ENCODE measurements at places on chromosomes 1 and 21.

GRCh38 chr1:204065174-204065985, 7.5 kb upstream of the SOX13 start:
- no peak for DNase-seq

GRCh38 chr1:104921525-104921924, 1171.8 kb downstream of the AMY1C start:
- no peak for DNase-seq

DNA sequence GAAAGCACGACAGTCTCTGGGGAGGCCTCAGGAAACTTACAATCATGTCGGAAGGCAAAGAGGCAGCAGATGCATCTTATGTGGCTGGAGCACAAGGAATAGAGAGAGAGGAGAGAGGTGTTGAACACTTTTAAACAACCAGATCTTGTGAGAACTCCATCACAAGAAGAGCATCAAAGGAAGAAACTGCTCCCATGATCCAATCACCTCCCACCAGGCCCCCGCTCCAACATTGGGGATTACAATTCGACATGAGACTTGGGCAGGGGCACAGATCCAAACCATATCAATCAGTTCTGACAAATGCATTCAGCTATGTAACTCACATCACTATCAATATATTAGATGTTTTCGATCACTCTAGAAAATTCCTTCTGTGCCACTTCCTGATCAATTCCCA, 37.6 kb downstream of the ETS2 start:
- DNase-seq: no peak

DNA sequence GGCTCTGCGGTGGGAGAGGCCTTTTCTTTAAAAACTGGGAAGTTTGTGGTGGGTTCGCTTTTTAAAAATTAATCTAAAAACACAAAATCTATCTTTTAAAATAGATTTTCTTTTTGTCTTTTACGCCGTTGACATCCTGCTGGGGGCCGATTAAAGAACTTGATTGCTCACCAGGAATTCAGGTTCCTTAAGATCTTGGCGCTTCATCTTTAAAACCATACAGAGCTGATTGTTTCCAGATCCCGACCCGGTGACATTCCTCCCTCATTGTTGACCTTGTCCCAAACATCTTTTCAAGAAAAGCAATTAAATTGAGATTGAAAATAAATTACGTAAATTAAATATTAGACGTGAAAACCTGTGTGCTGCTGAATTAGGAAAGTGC, 546 bp upstream of the ZNF697 start:
- no peak for DNase-seq

- DNase-seq: no peak
These were observed 377.0 kb upstream of the USP24 start for GRCh38 chr1:55592122-55592521.

- DNase-seq: no peak
These were observed 343.0 kb downstream of the USP25 start for GRCh38 chr21:16072737-16073136.

DNA sequence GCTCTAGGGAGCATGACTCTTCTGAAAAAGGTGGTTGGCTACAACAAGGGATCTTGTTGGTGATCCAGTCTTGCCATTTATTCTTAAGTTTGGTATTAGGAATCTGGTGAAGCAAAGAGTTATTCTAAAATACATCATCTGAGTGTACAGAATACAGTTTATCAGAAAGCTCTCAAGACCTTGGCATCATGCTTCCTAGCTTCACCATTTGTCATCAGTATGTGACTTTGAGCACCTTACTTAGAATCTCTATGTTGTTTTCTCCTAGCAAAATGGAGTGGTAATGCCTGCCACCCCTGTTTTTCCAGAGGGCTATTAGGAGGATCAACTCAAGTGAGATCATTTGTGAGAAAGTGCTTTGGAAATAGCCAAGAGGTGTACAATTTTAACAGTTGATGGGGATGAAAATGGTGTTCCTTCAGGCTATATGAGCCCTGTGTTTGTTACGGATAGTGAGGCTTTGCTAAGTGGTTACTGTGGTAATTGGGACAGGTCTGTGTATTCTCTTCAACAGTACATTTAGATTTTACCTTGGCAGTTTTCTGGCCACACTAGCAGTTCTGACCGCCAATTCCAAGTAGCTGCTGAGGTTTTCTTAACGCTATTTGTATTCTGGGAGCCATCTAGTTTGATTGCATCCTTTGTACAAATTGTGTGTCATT, 120.5 kb downstream of the DISP1 start:
- DNase-seq: no peak

DNA sequence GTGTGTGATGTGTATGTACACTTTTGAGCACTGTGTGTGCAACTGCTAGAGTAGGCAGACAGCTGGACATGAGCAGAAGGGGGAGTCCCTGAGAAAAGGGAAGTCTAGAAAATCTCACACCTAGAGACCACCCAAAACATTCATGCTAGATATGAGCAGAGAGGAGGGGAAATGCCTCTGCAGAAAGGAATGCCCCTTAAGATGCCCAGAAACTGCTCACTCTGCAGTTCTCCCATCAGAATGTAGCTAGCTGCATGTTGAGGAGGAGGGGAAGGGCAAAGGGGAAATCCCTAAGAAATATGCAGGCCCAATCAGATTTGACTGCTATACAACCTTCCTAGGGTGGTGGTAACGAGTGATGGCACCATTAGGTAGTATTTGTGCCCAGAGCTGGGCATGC, 31.8 kb upstream of the MAGOH start:
- DNase-seq: no peak

- DNase-seq: no peak
These were observed 1367.2 kb downstream of the KCNT2 start for GRCh38 chr1:195241066-195241465.

DNA sequence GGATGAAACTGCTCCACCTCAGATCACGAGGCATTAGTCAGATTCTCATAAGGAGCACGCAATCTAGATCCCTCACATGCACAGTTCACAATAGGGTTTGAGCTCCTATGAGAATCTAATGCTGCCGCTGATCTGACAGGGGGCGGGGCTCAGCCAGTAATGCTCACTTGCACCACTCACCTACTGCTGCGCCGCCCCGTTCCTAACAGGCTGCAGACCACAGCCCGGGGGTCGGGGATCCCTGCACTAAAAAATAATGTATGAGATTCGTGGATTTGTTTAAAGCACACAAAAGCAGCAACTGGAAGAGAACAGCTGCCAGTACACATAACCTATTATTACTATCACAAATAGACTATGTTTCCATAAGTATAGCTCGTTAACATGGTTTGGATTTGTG, 72.9 kb downstream of the HLCS start:
- no peak for DNase-seq

- DNase-seq: no peak
These were observed 365.1 kb upstream of the VAMP3 start for GRCh38 chr1:7405844-7406500.

DNA sequence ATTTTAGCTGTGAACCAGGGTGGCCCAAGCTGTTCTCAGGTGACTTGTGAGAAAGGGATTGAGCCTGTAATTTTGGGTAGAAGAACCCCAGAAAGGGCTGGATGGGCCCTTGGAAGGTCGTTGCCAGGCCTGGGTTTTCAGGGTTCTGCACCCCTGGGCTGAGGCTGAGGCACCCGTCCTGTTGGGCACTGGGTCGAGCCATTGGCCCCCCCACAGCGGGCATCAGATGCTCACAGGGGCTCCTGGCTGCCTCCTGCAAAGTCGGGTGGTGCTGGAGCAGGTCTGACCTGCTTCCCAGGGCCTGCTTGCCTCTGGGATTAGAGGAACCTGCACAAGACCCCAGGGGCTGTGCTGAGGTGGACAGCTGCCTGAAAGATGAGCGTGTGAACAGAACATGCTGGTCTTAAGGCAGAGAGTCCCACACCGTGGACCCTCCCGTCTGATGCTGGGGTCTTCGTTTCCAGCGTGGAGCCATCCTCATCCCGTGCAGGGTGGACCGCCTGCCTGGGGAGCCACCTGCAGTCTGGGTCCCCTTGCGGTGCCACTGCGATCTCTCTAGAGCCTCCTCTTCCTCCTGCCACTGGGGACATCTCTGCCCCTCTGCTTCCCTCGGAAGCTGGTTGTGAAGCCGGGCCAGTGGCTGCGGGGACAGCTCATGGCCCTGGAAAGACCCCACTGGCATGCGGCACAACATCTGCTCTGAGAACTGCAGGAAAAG, 1.7 kb upstream of the TRPM2 start:
- DNase-seq: no peak
